Forelimb muscle (tissue), 1 donor: ENCODE measurements at places on chromosomes 7 and 10. TPM values are rescaled to one million over a fixed set of nuclear protein-coding genes. Genes with fewer than 3 reads are reported as not detected.

DNA sequence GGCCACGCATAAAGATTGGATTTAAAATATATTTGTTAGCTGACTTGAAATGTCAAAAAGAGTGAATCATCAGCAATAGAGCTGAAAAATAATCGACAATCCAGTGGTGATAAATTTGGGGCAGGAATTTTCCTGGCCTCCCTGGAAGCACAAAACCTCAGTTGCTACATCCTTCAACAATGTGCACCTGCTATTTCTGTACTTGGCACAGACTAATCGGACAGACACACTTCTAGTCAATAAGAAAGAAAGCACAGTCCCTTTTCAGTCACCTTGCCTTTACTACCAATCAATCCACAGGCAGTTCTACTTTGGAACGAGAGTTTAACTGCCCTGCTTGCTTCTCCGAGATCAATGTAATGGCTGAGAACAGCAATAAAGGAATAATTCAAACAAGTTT is 96.7 kb upstream of the NOBOX start:
- DNase-seq, result no peak

LRRN3 gene
- polyA plus RNA-seq, result 7.0 TPM

- DNase-seq, result no peak
Measured at GRCh38 chr10:28947171-28947570, 269.9 kb downstream of the BAMBI start.

DNA sequence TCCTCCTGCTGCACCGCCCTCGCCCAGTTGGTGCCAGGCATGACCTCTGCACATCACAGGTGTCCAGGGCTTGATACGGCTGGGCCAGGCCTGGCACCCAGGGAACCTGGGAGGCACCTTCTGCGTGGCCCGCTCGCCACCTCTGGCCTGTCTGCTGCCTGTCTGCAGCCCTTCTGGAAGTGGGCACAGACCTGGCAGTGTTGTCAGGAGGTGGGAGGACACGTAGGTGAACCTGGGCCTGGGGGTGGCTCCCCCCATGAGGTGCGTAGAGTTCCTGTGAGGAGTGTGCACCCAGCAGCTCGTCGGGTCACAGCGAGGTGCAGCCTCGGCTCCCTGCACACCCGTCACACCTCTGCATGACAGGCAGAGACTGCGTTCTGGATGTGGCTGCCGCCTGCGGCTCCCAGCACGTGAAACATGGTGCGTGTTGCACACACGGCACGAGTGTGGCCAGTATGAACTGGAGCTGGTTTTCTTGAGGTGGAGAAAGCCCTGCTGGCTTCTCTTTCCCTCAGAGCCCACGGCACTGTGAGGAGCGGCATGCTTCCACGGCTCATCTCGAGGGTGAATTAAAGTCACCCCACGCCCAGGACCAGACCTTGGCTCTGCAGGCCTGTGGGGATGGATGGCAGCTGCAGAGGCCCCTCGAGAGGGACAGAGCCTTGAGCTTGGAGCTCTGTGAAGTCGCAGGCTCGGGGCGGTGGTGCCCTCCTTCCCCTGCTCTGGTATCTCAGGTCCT is 24.8 kb downstream of the INPP5A start:
- DNase-seq, result no peak

RAB19 gene
- polyA plus RNA-seq, result not detected

- no peak for DNase-seq
Measured at GRCh38 chr7:140679186-140679585, 6.4 kb downstream of the ADCK2 start.

DNA sequence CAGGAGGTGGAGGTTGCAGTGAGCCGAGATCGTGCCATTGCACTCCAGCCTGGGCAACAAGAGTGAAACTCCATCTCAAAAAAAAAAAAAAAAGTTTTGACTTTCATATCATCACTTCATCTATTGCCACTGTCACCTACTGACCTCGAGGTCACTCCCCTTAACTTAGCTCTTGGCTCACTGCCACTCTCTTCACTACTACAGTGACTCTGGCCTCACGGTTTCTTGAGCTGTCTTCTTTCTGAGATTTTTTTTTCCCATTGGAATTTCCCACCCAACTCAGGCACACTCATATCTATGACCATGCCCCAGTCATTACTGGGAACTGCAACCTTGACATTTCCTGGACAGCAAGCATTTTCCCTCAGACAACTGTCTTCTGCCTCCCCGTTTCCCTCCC is 42.6 kb upstream of the C7orf33 start:
- no peak for DNase-seq
